ENCODE measurements at places on chromosomes 6 and 20.

DNA sequence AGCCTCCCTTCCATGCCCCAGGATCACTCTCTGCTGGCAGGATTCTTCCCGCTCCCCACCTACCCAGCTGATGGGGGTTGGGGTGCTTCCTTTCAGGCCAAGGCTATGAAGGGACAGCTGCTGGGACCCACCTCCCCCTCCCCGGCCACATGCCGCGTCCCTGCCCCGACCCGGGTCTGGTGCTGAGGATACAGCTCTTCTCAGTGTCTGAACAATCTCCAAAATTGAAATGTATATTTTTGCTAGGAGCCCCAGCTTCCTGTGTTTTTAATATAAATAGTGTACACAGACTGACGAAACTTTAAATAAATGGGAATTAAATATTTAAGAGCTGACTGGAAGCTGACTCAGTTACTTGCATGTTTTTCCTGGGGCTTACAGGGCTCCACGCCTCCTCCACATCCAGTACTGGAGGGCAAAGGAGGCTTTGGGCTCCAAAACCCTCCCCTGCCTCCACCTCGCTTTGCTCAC, 24.3 kb upstream of the FANCE start:
- no peak for DNase-seq

- DNase-seq, result no peak
Measured at GRCh38 chr6:74610352-74610751, 595.5 kb downstream of the COL12A1 start.

DNA sequence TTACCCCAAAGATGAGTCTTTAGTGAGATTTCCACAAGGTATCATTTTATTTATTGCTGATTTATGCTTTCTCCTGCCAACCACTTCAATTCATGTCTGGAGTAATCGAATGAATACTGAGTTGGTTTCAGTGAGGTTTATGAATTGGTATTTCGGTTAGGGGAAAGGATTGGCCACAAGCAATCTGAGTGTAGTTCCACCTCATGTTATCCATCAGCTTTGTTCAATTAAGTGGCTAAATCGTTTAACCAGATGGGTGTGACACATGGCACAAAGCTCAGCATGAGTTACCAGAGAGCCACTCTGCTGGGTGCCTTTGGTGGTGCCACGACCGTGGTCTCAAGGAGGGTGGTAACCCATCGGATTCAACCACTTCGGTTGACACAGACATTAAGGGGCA, 148.2 kb downstream of the FNDC1 start:
- DNase-seq, result no peak

- no peak for DNase-seq
Measured at GRCh38 chr6:114304304-114304887, 38.4 kb downstream of the HS3ST5 start.

GRCh38 chr6:148395583-148396101, 53.0 kb downstream of the SASH1 start:
- DNase-seq, result peak; percentile 52

- no peak for DNase-seq
Measured at GRCh38 chr6:117414770-117415169, 11.0 kb downstream of the ROS1 start.

DNA sequence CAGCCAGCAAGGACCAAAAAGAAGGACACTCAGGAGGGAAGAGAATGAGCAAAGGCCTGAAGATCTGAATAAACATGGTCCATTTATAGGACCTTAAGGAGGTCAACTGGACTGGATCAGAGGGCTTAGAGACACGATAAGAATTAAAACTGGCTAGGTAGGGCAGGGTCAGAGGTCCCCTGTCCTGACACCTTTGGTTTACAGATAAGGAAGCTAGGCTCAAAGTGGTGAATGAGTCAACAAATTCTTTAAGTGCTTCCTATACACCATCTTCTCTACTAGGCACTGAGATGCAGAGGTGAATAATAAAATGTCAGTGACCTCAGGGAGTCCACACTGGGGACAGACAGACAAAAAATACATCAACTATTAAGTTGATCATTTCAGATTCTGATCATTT, 70.3 kb downstream of the HIVEP2 start:
- no peak for DNase-seq

Measured in hippocampal formation (tissue), 2 donors.